Stimulated activated CD8-positive, alpha-beta memory T cell treated with anti-CD3 and anti-CD28 coated beads, Interleukin-15, amount 100 ng/mL, for 4 hours (primary cell): ENCODE measurements at places on chromosomes 2 and 18.

- no peak for DNase-seq
Measured at GRCh38 chr18:10580215-10580614, 54.4 kb downstream of the NAPG start.

- DNase-seq: no peak
Measured at GRCh38 chr2:9199716-9200632, 6.6 kb upstream of the ASAP2 start.

DNA sequence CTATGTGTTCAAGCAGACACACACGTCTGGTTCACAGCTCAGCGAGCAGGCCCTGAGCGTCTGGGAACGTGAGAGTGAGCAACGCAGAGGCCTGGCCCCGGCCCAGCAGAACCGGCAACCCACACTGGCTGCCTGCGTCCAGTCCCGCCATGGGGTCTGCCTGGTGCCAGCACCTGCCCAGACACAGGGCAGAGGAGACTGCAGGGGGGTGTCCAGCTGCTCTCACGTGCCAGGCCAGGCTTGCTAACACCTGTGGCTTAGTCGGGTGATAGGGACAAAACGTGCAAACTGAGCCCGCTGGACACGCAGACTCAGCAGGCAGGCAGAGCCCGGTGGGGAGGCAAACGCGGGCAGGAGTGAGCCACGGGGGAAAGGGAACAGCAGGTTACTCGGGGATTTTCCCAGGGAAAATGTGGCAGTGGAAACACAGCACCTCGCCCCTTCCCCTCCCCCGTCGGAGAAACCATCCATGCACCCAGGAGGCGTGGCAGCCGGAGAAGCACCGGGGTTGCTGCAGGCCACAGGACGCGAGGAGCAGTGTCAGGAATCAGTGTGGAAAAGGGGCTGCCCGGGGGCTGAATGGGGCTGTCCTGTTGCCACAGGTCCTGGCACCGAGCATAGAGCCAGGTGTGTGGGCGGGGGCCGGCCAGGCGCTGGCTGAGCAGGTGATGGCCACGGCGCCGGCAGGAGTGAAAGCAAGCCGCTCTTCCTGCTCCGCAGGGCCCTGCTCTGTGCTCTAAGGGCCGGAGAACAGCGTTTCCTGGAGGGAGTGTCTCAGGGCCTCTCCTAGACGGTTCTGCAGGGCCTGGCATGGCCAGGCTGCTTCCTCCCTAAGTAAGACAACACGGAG, 154.7 kb downstream of the HDAC4 start:
- no peak for DNase-seq

DNA sequence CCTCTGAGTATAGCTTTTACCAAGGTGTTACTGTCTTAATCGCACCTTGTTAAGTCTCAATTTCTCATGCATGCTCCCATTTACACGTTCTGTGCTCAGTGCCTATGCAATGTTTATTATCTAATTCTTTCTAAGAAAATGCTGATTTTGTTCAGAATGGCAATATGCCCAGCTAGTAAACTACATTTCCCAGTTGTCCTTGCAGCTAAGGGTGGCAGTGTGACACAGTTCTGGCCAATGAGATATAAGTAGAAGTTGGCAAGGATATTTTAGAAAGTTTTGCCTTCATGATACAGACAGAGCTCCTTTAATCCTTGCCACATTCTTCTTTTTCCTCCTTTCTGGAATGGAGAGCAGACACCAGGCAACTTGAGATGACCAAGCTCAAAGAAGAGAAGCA, 45.3 kb downstream of the POLE4 start:
- DNase-seq: no peak

GRCh38 chr2:33518929-33519328, 42.5 kb downstream of the RASGRP3 start:
- no peak for DNase-seq

GRCh38 chr2:38181806-38182491, 106.0 kb upstream of the CYP1B1 start:
- no peak for DNase-seq

DNA sequence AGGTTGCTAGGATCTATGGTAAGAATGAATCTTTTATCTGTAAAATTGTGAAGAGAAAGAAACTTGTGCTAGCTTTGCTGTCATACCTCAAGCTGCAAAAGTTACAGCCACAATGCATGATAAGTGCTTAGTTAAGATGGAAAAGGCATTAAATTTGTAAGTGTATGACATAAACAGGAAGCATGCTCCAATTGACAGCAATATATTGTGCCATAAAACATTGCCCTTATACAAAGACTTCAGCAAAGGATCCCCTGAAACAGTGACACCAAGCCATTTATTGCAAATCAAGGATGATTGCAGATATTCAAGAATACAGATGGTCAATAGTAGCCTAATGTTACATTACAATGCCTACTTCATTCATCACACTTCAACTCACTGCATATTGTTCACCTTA, 283.1 kb downstream of the CPS1 start:
- no peak for DNase-seq

DNA sequence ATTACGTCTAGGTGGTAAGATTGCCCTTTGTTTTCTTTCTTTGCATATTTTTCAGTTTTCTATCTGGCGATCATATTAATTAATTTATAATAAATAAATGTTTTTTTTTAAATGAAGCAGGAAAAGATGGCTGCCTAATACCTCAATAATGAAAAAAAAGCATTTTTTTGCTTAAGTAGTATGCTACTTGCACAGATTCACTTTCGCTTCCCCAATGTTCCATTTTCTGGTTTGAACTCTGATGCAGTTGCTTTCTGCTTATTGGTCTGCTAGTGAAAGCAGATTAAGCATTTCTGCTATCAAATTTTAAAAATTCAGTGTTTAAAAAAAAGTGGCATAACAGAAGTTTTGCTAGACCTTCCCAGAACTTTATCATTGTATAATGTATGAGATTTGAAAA, 11.9 kb upstream of the TMEM182 start:
- no peak for DNase-seq

DNA sequence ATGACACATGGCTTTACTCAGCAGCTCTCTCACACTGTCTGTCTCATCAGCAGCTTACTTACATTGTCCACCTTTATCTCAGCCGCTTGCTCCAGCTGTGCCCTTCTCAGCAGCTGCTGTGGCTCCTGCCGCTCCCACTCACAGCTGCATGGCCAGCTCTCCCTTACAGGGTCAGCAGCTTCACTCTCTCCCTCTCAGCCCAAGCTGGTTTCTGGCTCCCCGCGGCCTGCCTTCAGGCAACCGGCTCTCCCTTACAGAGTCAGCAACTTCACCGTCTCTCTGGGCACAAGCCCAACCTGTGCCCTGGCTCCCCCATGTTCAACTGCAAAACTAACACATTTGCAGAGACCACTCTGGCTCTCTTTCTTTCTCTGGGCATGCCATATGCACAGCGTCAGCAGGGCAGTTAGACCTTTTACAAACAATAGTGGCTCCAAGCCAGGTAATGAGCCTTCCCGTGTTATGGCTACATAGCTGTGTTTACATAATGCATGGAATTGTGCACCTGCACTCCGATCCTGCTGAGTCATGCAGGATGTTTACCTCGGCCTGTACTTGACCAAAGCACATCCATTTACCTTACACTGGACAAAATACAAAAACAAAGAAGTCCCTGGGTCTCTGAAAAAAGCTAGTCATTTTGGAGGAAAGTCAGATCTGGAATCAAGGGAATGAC, 167.3 kb downstream of the DOK6 start:
- no peak for DNase-seq

DNA sequence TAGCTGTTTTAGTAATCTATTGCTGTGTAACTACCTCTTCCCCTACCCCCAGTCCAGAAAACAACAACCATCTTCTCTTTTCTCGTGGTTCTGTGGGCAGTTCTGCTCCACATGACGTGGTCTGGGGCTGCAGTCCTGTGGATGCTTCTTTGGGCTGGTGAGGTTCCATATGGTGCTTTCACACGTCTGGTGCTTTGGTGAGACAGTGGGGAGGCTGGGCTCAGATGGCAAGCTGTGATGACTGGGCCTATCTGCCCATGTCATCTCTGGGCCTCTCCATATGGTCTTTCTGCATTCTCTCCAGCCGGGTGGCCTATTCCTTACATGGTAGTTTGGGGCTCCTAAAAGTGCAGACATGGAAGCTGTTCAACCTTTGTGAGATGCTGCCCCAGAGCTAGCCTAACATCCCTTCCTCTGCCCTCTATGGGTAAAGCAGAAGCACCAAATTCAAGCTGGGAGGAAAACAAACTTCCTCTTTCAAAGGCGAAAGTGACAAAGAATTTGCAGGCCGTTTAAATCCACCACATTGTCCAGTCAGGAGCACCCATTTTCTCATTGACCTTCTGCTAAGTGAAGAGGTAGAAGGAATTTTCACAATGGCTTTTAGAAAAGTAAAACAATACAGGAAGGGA, 68.3 kb upstream of the IL1R1 start:
- no peak for DNase-seq

DNA sequence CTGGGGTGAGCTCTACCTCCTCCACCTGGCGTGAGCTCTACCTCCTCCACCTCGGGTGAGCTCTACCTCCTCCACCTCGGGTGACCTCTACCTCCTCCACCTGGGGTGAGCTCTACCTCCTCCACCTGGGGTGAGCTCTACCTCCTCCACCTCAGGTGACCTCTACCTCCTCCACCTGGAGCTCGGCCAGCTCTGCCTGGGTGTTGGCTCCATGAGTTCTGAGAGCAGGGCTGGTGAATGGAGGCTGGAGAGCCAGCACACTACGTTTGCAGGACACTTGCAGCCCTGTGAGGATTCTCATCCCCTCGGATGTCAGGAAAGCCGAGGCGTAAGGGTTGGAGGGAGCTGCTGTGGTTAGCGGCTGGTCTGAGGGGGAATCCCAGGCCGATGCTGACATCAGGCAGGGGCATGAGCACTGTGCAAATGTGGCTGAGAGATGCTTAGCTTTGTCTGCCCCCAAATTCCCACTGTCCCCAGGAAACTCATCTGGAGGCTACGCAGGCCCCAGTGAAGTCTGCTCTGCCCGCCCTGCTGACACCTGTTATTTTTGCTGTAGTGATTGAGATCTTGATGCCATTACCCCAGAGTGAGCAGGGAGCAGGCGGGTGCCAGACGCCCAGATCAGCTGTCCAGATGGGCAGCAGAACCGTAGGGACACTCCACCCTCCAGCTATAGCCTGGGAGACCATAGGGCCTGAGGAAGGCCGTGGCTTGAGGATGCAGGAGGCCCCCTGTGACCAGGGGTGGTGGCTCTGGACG, 3.3 kb downstream of the CROCC2 start:
- DNase-seq: no peak

DNA sequence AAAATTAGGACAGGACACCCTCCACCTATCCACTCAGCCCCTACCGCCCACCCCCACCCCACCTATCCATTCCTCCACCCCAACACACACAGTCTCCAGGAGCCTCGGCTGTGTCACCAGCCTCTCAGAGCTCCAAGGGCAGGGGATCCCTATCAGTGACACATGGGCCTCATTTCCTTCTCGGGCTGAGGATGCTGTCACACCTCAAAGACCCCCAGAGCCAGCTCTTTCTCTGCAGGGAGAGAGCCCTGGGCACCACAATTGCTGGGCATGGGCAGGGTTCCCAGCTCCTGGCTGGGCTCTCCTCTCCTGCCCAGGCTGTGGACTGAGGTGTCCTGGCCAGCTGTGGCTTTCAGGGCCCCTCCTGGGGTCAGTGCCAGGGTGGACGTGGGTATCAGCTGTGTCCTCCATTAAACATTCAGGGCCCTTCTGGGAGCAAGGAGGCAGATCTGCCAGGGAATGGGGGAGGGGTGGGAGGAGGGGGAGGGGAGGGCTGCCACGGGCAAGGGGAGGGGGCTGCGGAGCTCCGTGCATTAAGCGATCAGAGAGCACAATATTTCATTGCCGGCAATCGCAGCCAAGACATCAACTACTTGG, 14.3 kb upstream of the ECEL1 start:
- DNase-seq: no peak
